ENCODE measurements at places on chromosomes 5 and 9.

DNA sequence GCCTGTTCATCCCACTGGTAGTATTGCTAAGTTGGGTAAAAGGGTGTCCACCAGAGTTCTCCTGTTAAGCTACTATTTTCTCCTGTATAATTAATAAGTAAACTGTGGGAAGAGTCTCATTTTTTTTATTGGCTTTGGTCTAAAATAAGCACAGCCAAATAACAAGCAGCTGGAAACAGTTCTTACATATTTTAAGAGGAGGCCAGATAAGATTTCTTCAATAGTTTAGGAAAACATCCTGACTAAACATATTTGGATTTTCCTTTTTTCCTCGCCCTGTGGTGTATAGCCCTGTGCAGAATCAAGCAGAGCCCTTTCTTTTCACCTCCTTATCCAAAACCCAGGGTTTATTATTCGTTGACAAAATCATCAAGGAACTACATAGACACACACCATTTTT, 122.2 kb upstream of the ZNF608 start:
- no peaks in the 10 kb centered on the region for H3K27me3 ChIP-seq
- no peaks in the 10 kb centered on the region for H3K4me1 ChIP-seq
- no peak overlapping the region for H3K27ac ChIP-seq
- DNase-seq: no peak
- no peak overlapping the region for H3K4me3 ChIP-seq

DNA sequence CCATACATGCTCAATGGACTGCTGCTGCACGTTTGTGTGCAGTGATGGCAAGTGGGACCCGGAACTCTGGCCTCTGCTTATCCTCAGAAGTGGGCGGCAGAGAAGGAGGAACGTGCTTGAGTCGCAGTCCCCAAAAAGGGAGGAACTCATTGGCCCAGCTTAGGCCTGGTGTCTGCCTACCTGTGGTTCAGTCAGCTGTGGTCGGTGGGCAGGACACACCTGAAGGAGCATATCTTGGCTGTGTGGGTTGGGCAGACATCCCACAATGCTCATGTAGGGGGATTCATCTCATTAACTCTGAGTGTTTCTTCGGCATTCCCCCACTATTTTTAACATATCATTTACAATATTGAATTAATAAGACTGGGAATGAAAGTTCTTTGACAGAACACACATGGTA, 122.9 kb upstream of the IL12B start:
- DNase-seq: no peak
- no peak overlapping the region for H3K4me3 ChIP-seq
- no peaks in the 10 kb centered on the region for H3K36me3 ChIP-seq
- H3K27ac ChIP-seq: no peak overlapping the region
- H3K27me3 ChIP-seq: no peaks in the 10 kb centered on the region

DNA sequence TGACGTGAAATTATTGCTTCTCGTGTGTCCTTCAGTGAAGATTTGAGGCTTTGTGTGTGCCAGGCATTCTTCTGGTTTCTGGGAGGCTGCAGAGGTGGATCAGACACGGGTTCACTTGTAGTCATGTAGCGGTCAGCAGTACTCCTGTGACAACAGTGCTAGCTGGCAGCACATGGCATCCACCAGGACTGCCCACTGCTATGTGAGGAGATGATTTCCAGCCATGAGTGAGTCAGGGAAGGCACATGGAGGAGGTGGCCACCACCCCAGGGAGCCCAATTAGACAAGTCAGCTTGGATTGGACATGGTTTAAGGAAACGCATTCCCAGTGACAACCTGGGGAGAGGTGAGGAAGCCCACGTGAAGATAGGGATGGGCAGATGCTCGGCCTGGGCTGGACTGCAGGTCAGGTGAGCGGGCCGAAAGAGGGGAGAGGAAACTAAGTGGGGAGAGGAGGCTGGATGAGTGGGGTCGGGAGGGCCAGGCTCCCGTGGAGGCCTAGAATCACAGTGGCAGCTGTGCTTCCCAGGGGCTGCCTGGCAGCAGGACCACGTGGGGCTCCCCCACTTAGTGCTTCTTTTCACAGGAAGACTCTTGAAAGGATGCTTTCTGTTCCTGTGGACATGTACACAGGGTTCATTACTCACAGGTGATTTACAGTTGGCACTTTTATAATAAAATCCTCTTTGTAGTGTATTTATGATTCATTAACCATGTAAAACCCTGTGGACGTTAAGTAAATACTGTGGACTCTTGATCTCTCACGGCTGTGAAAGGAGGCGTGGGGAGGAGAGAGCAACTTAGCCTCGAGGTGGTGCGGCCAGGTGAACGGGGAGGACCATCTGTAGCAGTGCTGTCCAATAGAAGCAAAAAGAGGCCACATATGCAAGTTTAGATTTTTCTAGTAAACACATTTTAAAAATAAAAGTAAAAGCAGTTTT, 80.0 kb upstream of the OTULINL start:
- no peaks in the 10 kb centered on the region for H3K4me1 ChIP-seq
- H3K27me3 ChIP-seq: no peaks in the 10 kb centered on the region
- H3K4me3 ChIP-seq: no peak overlapping the region
- DNase-seq: no peak
- H3K27ac ChIP-seq: no peak overlapping the region
- H3K36me3 ChIP-seq: peaks cover 15% of the 10 kb centered on the region

DNA sequence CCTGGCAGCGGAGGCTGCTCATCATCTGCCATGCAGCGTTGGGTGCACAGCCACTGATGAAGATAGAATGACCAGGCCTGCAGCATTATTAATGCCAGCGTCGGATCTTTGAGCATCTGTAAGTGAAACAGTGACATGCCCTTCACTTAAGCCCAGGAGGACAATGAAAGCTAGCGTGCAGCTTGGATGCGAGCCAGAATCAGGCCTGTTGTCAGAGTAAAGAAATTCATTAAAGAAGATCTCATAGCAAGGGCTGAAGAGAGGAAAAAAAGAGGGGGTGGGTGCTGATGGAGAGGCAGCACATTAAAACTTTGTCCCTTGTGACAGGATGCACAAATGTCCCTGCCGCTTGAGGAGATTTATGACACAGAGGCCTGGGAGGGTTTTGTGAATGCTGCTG, 186.1 kb upstream of the MAST4 start:
- H3K4me1 ChIP-seq: no peaks in the 10 kb centered on the region
- no peaks in the 10 kb centered on the region for H3K27me3 ChIP-seq
- H3K4me3 ChIP-seq: no peak overlapping the region
- no peaks in the 10 kb centered on the region for H3K36me3 ChIP-seq
